A172 (cell line): ENCODE measurements at places on chromosomes 13 and 19. TPM values are rescaled to one million over a fixed set of nuclear protein-coding genes. Genes with fewer than 3 reads are reported as not detected.
A peak's percentile ranks its signal among the peaks of the same experiment; 100 is the strongest.

The GPC5 gene
- not detected in 2 replicates for total RNA-seq

The PRODH2 gene
- total RNA-seq = not detected in 2 replicates

The IZUMO4 gene
- total RNA-seq = 2.7 and 2.8 TPM in 2 replicates

The PCP2 gene
- not detected in 2 replicates for total RNA-seq

The FGF9 gene
- not detected in 2 replicates for total RNA-seq

The INAFM1 gene
- 0.19 and 0.41 TPM in 2 replicates for total RNA-seq

- DNase-seq = peak; percentile 39
Measured at GRCh38 chr19:19185853-19186740, 5.9 kb downstream of the BORCS8 start.

GRCh38 chr13:48647625-48648024, 6.1 kb upstream of the CYSLTR2 start:
- no peak for DNase-seq

- no peak for DNase-seq
Measured at GRCh38 chr19:16380943-16381755, 56.5 kb downstream of the KLF2 start.

GRCh38 chr13:48334534-48335127, 31.1 kb downstream of the RB1 start:
- peak; percentile 21 for DNase-seq

- DNase-seq = no peak
Measured at GRCh38 chr13:70809588-70809987, 701.3 kb upstream of the KLHL1 start.

GRCh38 chr13:113856716-113857065, 7.2 kb downstream of the GAS6 start:
- peak; percentile 76 for DNase-seq

DNA sequence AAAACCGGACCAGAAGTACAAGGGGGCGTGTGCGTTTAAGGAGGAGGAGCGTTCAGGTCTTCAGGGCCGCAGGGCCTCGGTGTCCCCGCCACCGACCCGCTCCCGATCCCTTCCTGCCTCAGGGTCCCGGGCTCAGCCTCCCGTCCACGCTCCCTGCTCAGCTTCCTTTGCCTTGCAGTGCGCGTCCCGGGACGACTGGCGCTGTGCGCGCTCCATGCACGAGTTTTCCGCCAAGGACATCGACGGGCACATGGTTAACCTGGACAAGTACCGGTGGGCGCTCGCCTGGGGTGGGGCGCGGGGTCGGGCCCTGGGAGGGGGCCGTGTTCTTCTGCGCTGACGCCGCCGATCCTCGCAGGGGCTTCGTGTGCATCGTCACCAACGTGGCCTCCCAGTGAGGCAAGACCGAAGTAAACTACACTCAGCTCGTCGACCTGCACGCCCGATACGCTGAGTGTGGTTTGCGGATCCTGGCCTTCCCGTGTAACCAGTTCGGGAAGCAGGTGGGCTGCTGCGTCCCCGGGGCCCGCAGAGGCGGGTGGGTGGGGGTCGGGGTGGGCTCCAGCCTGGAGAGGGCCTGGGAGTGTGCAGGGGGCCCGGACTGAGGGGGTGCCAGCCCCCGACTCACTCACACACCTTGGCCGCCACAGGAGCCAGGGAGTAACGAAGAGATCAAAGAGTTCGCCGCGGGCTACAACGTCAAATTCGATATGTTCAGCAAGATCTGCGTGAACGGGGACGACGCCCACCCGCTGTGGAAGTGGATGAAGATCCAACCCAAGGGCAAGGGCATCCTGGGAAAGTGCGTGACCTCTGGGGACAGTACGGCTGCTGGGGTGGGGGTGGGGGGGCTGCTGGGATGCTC, 1.4 kb downstream of the GPX4 start:
- no peak for DNase-seq

GRCh38 chr19:8615813-8616596, 5.5 kb upstream of the ADAMTS10 start:
- DNase-seq = peak; percentile 69
